Left lung (tissue), 14 donors: ENCODE measurements at places on chromosomes 6 and 20. TPM values are rescaled to one million over a fixed set of nuclear protein-coding genes. Genes with fewer than 3 reads are reported as not detected.

The MAP1LC3A gene
- 68.8 TPM for total RNA-seq

DNA sequence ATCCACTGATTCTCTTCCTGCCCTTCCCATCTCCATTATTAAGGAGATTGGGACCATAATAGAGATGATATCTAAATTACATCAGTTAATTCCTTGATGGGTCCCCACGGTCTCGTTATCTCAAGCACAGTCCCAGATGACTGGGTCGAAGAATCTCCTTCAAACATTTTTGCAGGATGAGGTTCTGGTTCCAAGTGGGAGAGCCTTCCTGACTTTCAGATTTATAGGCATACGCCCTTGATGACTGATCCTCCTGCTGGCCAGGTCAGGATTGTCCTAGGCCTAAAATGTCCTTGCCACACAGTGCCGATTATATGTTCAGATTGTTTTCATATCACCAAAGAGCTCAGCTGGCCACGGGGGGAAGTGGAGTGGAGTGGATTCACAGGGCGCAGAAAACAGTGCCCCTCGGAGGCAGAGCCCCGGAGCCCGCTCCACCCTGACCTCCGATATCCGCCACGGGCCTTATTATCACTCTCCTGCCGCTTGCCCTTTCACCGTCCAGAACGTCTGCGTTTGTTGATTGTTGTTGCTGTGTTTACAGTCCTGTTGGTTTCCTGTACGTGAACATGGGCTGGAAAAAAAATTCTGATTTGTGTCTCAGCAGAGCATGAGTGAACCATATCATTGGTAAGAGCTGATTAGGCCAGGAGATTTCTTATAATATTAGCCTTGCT, 8.9 kb downstream of the BMP6 start:
- peaks cover 51% of the 10 kb centered on the region for H3K27me3 ChIP-seq
- no peaks in the 10 kb centered on the region for H3K36me3 ChIP-seq
- no peak for DNase-seq

The C6orf58 gene
- total RNA-seq = not detected

The AGPAT1 gene
- total RNA-seq = 61.2 TPM

The FOXF2 gene
- total RNA-seq = 12.6 TPM

The AKAP7 gene
- total RNA-seq = 12.1 TPM
